ENCODE measurements at places on chromosomes 2 and 18.
A peak's percentile ranks its signal among the peaks of the same experiment; 100 is the strongest.

GRCh38 chr18:74257083-74257482 lies 34.7 kb downstream of the CYB5A start:
- DNase-seq: no peak

DNA sequence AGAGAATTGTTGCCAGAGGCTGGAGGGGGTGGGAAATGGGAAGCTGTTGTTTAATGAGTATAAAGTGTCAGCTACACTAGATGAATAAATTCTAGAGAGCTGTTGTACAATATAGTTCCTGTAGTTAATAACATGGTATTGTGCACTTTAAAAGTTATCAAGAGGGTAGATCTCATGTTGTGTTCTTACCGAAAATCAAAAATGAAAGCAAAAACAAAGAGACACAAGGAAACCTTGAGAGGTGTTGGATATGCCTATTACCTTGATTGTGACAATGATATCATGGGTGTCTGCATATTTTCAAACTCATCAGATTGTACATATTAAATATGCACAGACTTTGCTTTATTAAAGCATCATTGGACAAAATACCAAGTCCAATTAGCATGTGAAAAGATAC lies 43.2 kb downstream of the SCG2 start:
- no peak for DNase-seq

DNA sequence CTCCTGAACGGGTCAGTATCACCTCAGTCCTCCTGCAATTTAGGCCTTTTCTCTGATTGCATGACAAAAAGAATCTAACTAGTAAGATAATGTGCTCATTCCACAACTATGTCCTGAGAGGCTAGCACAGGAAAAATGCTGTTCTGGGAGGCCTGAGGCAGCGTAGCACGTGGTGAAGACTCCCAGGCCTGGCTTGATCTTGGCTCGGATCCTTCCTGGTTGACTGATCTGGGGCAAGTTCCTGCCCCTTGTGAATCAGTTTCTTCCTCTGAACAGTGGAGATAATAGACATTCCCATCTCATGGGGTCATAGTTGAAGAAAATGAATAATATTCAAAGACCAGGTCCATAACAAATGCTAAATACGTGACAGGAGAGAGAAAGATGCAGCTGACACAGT lies 12.3 kb downstream of the FBLN7 start:
- no peak for DNase-seq

DNA sequence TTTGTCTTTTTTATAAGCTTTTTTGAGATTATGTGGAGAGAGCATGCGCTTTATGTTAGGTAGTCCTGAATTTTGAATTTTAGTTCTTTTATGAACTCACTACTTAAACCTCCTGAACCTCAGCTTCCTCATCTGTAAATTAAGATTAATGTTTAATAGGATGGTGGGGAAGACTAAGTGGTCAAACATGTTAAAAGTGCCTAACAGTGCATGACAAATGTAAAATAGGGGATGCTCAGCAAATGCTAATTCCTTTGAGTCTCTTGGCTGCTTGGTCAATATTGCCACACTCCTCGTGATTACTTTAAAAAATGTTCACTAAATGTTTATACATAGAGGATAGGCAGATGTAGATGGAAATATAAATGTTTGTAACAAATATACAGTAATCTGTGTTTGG lies 6.8 kb downstream of the BIRC6 start:
- DNase-seq: no peak

- DNase-seq: no peak
Measured at GRCh38 chr2:193368615-193369014, 1173.9 kb upstream of the TMEFF2 start.

DNA sequence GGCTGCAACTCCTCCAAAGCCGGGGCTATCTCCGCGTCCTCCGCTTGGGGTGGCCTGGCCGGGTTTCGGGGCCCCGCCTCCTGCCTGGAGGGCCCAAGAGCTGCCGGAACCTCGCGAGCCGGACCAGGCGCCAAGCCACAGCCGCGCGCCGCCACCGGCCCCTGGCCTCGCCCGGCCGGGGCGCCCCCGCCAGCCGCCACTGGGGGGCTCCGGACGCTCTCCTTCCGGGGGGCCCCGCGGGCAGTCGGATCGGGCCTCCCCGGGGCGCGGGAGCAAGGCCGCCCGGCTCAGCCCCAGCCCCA lies 17.4 kb upstream of the HAAO start:
- peak; percentile 58 for DNase-seq

DNA sequence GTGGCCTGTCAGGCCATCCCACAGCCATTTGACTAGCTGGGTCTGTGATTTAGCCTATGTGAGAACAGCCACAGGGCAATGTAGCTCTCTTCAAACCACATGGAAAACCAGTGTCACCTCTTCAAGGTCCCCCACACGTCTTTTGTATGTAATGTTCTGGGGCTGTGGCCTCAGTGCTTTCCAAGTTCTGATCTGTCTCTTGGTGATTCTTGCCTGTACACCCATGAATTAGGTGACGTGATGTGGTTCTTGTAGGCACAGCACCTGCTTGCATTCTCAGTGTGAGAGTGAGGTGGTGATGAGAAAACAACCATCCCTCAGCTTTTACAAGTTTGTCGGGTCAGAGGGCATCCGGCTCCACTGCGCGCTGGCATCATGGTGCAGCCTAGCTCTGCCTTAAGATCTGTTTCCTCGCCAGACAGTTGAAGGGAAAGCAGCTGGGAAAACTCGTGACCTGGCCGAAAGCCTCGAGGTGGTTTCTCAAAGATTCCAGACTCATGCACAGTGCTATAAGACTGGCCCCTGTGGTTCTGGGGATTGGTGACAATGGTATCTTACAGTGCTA lies 125.8 kb downstream of the TANC1 start:
- DNase-seq: no peak

GRCh38 chr18:23550898-23551297 lies 35.4 kb downstream of the NPC1 start:
- no peak for DNase-seq

DNA sequence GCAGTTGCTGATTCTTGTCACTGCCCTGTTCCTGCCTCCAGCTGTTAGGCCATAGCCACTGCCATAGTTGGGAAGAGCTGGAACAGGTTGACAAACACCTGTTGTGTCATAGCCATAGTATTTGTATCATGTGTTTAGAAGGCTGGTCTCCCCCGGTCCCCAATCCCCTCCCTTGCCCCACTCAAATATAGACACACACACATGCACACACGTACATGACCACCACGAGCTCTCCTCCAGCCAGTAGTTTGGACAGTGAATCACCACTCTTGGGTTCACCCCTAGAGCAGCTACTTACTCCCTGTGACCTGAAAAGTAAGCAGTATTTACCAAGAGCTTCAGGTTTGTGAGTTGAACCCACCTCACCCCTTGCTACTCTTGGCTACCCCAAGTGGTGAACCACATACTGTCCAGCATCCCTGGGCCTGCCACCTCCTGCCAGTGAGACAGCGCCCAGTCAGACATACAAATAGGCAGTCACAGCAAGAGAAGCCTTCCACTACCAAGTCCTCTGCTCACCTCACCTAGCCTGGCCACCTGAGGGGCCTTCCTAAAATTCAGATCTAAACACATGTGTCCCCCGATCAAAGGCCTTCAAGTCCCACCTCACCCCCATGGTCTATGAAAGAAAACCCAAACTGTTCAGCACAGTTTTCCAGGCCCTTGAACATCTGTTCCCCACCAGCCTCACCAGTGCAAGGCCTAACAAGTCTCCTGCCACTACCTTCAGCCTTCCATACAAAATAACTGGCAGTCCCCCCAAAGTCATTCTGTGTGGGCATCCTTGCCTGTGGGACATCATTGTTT lies 7.1 kb downstream of the PCBP1 start:
- DNase-seq: no peak

DNA sequence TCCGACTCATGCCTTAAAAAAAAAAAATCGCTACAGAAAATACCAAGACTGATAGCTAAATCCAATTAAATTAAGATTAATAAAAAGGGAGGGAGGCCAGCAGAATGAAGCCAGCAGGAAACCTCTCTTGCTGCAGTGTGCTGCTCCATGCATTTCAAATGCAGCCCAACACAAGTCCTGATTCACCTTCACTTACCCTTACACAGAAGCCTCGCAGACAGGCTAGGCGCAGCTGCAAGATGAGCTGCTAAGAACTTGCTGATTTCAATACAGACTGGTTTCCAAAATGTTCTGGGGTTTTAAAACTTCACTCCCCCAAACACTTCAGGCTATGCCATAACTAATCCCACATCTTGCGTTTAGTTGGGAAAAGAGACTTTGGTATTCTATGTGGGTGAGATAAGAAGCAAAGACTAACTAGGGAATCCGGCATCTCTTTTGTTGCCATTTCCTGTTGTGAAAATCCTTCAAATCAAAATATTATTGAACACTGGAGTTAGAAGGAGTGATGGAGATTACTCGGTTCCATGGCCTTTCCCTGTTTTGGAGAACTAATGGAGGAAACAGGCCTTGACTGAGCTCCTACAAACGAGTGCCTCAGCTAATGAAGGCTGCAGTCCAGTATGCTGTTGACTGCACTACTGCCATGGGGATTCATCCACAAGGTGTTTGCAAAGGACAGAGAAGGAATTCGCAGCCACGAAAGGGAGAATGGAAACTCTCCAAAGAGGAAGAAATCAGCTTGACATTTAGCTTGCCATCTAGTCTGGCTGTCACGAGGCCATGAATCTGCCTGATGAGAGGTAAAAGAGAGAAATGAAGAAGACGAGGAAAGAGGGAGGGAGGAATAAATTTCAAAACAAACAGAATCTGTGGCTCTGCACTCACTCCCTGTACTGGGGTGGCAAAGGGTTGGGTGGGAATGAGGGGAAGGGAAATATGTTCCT lies 67.3 kb downstream of the CLHC1 start:
- no peak for DNase-seq

GRCh38 chr2:223815186-223815883 lies 22.0 kb downstream of the AP1S3 start:
- no peak for DNase-seq

- DNase-seq: no peak
Measured at GRCh38 chr18:46429649-46430224, 227.3 kb downstream of the LOXHD1 start.

- DNase-seq: no peak
Measured at GRCh38 chr2:96320728-96321622, 4.1 kb upstream of the ITPRIPL1 start.

- no peak for DNase-seq
Measured at GRCh38 chr2:130915595-130916437, 79.1 kb downstream of the ARHGEF4 start.

DNA sequence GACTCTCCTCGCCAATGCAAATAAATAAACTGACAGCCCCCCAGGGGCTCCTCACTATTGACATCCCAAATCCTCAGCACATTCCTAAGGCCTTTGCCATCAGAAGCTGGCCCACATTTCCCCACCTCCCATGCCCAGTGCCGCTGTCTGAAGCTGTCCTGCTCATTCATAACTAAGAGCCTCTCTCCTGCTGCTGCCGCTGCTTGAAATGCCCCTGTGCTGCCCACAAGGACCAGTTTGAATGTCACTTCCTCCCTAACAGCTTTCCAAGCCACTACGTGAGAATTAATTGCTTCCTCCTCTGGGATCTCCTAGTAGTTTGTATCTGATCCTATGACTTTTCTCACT lies 151.6 kb upstream of the CAPN13 start:
- no peak for DNase-seq

- DNase-seq: no peak
Measured at GRCh38 chr2:20313659-20314058, 37.0 kb downstream of the PUM2 start.

- DNase-seq: no peak
Measured at GRCh38 chr2:206692971-206693370, 25.2 kb downstream of the DYTN start.

DNA sequence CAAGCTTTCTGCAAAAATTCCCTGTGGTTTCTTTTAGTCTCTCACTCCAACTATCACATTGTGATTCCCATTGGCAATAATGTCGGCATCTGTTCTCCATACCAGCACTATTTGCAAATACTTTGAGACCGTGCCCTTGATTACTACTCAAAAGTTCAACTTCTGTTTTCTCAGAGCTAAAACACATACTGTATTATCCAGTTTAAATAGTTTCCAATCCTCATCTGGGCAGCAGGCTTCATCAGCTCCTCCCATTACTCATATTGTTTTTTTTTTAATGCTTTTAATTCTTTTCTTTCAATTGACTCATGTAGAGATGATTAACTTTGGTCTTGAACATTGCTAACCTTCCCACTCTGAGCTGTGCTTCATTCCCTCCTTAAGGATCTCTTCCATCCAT lies 135.8 kb downstream of the METTL8 start:
- no peak for DNase-seq

DNA sequence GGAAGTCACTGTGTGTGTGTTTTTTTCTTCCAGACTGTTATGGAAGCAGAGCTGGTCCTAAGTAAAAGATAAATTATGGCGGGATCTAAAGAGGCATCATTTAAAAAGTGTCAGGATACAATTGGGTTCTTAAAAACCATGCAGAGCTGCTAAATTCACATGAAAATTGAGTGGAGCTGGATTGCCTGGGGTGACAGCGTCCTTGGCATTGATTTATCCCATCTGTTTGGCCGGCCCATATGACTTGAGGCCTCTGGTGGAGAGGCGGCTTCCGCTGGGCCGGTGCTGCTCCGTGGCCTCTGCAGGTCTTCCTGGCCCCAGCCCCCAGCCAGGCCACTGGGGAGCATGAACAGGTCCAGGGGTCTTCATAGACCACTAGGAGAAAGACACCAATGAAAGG lies 165.5 kb downstream of the GLI2 start:
- DNase-seq: no peak

DNA sequence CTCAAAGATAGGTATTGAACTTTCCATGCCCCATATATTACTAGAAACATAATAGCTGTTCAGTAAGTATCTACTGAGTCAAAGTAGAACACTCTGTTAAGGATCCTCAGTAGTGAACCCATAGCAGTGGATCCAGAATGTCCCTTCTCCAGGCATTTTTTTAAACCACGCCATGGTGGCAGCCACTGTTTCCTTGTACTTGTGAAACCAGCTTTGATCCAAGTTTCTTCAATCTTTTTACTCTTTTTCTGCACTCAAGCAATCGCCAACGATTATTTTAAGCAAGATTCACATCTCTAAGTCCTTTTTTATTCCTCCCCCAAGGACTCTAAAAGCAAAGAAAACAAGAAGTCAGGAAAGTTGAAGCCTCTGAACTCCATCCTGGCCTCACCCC lies 291.2 kb upstream of the SLC14A2 start:
- DNase-seq: no peak

DNA sequence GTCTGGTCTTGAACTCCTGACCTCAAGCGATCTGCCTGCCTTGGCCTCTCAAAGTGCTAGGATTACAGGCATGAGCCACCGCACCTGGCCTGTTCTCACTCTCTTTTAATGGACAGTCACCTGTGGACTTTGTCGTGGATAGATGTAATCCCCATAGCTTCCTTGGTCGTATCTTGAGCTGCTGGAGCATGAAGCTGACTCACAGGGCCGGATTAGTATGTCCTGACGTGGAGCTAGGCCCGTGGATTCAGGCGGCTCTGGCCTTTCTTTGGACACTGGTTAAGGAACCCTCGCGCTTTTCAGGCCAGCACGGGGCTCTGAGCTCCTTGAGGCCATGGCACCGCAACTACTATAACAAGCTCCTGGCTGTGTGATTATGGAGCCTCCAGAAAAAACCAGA lies 27.5 kb upstream of the GBX2 start:
- no peak for DNase-seq

GRCh38 chr2:134178138-134178877 lies 75.6 kb upstream of the MGAT5 start:
- DNase-seq: no peak
